ENCODE measurements at places on chromosomes 3 and 15.

- DNase-seq = no peak
These were observed at the start of gene PDE8A for GRCh38 chr15:84981711-84982300. TSS of gene PDE8A (plus strand) at chr15:84981856. CDS start at chr15:84982163, 307 bp downstream.

- no peak for DNase-seq
These were observed 68.9 kb upstream of the TNFSF10 start for GRCh38 chr3:172591876-172592771.

DNA sequence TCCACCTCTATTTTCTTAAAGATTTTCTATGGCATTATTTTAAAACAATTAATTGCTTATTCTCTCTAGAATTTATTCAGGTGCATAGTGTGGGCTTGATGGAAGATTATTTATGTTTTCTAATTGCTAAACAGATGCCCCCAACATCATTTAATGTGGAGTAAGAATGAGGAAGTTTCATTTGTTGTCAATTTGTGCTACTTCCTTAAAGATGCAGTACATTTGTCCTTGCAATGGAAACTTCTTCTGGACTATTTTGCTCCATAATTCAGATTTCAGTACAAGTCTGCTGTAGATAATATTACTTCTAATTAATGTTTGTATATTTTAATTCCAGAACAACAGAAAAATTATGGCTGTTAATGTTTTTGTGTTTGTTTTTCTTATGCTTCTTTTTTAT lies 104.8 kb downstream of the TGFBR2 start:
- DNase-seq = no peak

- no peak for DNase-seq
These were observed 61.6 kb downstream of the RBM6 start for GRCh38 chr3:50001511-50001910.

- no peak for DNase-seq
These were observed 221.0 kb downstream of the SHQ1 start for GRCh38 chr3:72627271-72627670.

DNA sequence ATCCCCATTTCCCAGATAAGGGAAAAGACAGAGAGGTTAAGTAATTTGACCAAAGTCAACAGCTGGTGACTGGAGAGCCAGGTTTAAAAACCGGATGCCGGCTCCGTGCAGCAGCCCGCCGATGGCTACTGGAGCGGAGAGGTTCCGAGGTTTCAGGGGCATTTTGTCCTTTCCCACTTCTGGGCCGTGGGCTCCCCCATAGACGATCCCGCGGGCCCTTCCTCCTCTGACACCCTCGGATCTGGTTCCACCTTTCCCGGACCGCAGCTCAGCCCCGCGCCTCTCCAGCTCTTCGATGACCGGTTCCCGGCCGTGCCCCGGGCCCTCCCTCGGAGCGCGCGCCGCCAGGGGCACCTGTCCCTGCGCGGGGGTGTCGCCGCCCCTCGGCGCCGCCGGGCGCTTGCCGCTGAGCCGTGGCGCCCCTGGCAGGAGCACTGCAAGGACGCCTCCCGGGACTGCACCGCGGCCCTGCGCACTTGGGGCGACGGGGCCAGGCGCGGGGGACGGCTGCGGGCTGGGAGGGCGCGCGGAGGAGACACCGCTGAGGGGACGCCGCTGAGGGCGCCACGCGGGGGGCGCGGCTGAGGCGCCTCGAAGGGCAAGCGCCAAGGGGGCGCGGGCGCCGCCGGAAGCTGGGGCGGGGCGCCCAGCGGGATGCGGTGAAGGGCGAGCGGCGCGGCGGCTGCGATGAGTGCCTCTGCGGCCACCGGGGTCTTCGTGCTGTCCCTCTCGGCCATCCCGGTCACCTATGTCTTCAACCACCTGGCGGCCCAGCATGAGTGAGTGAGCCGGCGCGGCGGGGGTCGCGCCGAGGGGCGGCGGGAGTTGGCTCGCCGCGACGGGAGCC lies at the start of gene TM6SF1:
TM6SF1 (plus strand) TSS at position 652 of the 847 bp plus-strand sequence; CDS start at position 688, 36 bp downstream.
- DNase-seq = no peak

DNA sequence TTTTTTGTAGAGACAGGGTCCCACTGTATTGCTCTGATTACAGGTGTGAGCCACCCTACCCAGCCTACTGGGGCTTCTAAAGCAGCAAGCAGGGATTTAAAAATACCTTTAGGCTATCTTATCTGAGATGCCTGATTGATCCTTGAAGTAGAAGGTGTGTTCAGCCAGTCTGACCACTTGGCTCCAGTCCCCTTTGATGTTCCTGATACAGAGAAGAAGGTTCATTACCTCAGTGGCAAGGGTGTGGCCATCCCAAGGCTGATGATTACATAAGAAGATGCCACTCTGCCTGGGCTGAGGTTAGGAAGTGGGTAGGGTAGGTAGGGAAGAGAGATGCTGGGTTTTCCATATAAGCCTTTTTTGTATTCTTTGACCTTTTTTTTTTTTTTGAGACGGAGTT lies 11.2 kb upstream of the DCAF1 start:
- DNase-seq = no peak

DNA sequence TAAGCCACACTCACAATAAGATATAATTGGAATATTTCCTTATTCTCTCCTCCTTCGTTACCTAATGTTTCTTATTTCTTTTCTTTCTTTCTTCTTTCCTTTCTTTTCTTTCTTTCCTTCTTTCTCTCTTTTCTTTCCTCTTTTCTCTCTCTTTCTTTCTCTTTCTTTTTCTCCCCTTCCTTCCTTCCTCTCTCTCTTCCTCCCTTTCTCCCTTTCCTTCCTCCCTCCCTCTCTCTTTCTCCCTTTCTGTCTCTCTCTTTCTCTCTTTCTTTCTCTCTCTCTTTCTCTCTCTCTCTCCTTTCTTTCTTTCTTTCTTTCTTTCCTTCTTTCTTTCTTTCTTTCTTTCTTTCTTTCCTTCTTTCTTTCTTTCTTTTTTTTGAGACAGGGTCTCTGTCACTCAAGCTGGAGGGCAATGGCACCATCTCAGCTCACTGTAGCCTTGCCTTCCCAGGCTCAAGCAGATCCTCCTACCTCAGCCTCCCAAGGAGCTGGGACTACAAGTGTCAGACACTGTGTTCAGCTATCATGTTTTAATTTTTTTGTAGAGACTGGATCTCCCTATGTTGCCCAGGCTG lies 19.3 kb upstream of the PIAS1 start:
- no peak for DNase-seq

DNA sequence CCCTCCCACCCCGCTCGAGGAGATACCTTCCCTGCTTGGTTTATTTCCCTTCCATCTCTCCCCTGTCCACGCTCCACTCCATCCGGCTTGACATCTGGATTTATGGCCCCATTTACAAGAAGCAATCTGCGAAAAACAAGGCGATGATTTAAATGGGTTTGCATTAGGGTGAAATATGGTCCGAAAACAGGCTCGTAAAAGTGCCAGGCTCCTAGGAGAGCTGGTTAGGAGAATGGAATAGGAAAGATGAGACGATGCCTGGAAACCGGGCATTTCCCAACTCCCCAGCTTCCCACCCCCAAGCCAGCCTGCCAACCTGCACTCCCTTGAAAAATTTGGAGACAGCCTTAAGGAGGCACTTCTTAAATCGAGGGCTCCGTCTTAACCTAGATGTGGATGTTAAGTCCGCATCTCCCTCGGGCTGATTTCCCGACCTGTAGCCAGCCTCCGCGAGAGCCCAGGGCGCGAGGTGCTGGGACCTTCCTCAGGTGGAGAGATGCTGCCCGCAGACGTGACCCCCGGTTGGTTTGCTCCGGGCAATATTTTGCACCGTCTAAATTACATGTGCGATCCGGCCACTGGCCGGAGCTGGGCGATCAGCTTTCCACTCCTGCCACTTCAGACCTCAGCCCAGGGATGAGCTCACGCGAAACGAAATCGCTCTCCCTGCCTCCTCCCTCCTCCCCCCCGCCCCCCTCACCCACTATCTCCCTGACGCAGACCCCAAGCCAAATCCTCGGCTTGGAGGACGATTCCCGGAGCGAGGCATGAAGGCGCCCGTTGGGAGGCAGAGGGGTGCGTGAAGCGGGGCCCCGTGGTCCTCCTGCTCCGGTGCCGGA lies 1.3 kb downstream of the GRM7 start:
- no peak for DNase-seq
